ENCODE measurements at places on chromosomes 3 and 15.
A peak's percentile ranks its signal among the peaks of the same experiment; 100 is the strongest.

DNA sequence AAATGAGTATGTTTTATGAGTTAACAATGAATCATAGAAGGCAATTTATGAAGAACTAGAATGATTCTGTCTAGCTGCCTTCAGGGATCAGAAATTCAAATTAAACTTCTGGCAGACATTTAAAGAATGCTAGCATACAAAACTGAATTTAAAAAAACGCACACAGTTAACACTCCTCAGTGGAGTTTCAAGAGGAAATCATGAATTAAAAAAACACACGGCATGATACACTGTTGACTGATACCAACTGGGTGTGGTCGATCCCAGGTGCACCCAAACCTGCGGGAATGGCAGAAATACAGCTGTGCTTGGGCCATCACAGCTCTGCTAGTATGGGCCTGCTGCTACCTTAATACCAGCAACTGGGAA is 526.0 kb downstream of the FOXP1 start:
- no peak for DNase-seq

- no peak for DNase-seq
Observed at GRCh38 chr3:59545374-59545773, 495.5 kb upstream of the CFAP20DC start.

DNA sequence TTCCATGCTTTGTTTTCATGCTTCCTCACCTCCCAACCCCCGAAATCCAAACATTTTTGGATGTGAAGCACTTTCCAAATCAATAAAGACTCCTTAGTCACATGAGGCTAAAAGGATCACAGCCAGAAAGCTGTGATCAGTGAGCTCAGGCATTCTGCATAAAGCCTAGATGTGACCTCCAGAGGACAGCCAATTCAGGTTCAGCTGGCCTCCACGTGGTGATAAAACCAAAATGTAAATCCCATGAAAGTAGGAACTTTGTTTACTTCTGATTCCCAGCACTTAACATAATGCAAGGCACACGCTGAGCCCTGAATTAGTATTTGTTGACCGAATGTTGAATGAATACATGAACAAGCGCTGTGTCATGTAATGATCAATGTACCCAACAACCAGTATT is 249.5 kb upstream of the EOMES start:
- DNase-seq: no peak

- no peak for DNase-seq
Observed at GRCh38 chr3:136067211-136067610, 101.7 kb downstream of the PPP2R3A start.

- no peak for DNase-seq
Observed at GRCh38 chr3:120039642-120040610, 54.3 kb downstream of the GSK3B start.

DNA sequence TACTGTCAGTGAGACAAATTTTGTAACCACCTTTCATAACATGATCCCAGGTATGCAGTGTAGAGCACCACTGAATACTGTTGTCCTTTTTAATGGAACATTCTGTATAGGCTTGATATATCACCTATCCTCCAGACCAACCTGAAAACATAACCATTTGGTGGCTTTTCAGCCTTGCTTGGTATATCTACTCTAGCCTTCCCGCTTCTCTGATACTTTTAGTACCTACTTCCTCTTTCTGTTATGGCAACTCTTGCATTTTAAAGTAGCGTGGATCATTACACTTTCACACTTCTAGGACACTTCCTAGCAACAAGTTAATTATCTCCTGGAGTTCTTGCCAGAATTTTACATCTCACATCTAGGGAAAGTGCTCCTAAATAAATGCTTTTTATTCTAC is 226.6 kb upstream of the ROBO1 start:
- no peak for DNase-seq

GRCh38 chr15:36334059-36334458 is 245.4 kb upstream of the CDIN1 start:
- no peak for DNase-seq

GRCh38 chr3:108477511-108478147 is 32.8 kb downstream of the MYH15 start:
- DNase-seq: peak; percentile 38

DNA sequence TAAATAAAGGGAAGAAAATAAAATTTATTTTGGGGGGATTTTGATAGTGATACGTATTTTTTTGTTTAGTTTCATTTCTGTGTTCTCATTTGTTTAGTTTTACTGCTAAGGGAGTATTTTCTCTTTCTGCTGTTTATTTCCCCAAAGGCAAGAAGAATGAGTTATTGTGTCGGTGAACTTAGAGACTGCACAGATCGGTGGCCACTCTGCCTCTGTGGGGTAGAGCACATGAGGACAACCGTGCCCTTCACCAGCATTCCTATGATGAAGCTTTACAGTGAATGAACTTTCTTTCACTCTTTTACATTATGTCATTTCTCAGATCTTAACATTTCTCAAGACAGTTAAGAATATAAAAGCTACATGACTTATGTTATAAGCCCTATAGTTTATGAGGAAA is 214.4 kb downstream of the OCA2 start:
- DNase-seq: no peak

DNA sequence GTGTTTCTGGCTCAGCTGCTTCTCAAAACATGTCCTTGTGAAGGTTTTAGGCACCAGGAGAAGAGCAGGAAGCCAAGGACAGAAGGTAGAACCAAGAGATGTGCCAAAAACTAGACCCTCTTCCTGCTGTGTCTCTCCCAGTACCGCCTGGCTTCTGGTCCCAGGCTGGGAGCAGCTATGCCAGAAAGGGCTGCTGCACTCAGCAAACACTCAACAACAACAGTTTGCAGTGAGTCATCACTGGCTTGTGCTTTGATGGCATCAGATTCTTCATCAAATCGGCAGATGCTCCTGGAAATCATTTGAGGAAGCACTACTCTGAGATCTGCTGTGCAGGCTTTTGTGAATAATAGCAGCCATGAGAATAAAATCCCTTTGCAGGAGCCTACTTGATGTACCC is 63.2 kb downstream of the DGKG start:
- no peak for DNase-seq

GRCh38 chr15:22262613-22263020 is 182.3 kb downstream of the OR4M2 start:
- DNase-seq: no peak

DNA sequence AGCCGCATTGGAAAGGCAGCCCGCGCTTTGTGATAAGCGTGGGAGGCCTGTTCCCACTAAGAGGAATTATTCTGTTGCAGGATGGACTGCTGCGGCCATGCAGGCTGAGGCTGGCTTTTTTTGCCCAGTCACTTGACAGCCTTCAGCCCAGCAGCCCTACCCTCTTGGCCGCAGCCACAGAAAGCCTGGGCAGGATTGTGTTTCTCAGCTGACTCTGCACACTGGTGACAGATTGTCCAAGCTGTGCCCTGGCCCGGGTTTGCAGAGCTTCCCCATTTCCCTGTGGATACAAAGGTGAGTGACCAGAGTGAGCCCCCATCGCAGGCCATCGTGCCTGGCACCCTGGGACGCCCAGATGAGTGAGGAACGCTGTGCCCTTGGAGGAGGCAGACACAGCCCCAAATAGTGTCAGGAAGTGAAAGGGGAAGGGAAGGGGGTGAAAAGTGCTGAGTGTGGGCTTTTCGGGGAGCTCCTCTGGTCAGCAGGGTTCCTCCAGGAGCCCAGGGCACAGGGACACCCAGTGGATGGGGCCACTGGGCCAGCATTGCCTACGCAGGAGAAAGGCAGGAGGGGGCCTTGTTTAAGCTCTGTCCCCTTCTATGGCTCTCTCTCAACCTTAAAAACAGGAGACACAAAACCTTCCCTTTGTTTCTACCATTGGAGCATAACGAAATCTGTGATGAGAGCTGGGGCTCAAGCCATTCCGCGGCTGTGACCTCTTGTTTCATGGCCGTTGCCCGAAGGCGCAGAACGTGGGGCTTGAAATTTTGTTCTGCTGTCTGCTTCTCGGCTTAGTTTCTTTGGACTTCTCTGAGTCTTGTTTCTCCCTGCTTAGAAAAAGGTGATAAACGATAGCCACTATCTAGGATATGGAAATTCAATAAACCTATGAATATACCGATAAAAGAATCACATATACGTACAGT is 91.5 kb upstream of the MEF2A start:
- peak; percentile 48 for DNase-seq

DNA sequence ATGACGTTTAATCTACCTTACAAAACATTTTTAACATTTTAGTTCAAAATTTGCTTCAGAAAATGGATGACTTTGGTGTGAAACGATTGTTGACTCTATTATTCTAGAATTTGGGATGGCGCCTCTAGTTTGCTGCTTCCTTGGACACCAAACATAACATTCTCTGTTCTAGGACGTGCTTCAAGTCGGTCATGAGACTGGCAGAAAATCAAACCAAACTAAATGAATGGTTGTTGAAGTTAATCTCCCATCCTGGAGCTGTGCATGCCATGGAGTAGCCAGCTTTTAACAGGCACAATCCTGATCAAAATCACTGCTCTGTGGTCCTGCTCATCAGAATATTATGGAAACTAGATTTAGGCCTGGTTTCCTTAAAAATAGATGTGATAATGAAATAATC is 9.6 kb upstream of the LRRFIP2 start:
- DNase-seq: no peak

- no peak for DNase-seq
Observed at GRCh38 chr3:132753946-132754345, 31.7 kb upstream of the NPHP3 start.

DNA sequence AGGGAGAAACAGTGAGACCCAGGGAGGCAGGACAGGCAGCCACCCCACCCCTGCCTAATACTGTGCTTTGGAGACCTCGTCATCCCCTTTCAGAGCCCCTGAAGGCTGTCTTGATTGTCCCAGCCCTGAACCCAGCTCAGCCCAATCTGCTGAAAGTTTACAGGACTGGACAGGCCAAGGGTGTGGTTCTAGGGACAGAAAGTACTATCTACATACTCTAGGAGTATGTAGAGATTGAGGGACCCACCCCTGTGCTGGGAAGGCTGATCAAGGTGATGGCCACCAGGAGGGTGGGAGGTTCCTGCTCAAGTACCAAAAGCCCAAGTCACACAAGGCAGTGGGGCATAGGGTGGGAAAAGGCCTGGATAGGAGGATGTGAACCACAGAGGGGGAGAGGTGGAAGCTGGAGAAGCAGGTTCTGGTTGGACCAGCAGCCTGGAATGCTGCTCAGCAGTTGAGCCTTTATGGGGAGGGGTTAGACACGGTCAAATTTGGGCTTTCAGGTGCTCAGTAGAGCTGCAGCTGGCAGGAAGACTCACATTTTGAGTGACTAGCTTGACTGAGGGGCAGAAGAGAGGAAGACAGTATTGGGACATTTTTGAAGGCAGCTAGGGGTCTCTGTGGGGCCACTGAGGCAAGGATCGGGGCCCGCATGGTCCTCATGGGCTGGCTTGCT is 6.7 kb downstream of the NBEAL2 start:
- no peak for DNase-seq

DNA sequence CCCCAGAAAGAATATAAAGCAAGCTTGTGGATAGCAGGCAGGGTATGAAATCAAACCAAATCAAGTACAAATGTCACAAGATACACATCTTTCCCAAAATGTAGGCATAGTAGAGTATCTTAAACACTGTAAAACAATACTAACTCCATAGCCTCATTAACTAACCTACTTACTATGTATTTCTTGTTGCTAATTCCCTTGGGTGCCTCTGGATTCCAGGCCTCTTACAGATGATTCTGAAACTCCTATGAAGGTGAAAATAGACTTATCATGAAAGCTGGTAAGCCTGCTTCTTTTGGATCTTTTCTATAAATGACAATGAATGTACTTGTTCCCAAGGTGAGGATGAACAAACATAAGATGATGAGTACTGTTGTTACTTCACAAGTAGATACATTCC is 93.8 kb downstream of the FRMD5 start:
- DNase-seq: no peak

DNA sequence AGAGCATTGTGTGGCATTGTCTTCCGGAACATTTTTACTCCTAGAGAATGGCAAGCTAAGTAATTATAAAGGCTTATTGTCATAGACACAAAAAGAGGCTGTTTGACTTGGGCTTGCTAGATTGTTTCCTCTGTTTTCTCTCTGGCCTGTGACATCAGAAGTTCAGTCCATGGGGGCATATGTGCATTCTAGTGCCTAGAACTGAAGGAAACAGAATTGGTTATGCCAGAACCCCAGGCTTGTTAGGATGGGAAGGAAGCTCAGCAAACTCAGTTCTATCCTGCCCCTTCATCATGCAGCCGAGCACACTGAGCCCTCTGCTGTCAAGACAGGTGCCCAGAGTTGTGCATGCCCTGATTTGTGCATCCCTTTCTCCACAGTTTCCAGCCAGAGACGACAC is 131.3 kb downstream of the PDE8A start:
- DNase-seq: no peak

- DNase-seq: no peak
Observed at GRCh38 chr3:22373182-22373581, 622.2 kb upstream of the ZNF385D start.

- no peak for DNase-seq
Observed at GRCh38 chr3:76552653-76553052, 487.2 kb upstream of the ROBO2 start.

DNA sequence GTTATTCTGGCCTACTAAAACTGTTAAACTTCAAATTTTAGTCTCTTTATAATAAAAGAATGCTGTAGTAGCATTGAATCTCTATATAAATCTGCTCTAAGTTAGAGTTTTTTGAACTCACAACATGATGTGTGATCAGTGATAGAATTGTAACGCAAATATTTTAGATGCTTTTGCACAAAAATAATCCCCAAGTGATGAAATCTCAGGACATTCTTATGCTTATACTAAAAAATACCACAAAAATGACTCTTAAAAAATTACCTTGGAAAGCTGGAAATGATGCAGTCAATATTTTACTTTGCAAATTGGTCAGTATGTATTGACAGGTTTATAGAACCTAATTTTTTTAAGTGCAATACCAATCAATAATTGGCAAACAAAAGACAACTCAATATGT is 375.3 kb downstream of the TBC1D5 start:
- no peak for DNase-seq

DNA sequence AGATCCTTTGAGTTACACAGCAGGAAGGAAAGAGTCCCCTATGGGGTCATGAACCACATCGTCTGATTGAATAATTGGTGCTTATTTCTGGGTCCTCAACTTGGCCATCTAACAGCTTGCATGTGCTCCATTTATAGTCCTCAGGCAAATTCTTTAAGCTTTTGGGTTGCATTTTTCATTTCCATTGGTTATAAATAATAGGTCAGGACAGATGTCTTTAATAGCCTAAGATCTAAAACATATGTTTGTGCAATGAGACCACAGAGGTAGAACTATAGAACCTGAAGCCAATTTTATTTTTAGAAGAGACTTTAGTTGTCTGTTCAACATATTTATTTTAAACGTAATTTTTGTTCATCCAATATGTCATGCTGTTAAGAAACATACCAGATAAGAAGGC is 43.2 kb downstream of the CD200R1L start:
- no peak for DNase-seq

DNA sequence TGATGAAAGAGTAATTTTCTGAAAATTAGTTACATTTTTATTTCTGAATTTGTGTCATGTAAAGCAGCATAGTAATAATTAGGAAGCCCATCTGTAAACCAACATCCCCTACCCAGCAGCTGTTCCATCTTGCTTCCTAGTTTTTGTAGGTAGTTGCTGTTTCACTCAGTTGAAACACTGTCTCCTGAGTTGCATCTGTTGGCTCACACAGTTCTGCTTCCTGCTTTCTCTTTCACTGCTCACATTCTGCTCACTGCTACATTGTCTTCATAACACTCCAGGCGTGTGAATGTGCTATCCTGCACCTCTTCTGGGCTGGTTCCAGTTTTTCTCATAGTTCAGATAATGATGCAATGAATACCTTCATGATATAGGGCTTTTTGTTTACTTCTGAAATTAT is 123.4 kb downstream of the EPHB1 start:
- no peak for DNase-seq

GRCh38 chr3:152197451-152197850 is 71.3 kb upstream of the MBNL1 start:
- DNase-seq: no peak
